Endothelial cell (in vitro differentiated cells): ENCODE measurements at places on chromosomes 7 and 10.

DNA sequence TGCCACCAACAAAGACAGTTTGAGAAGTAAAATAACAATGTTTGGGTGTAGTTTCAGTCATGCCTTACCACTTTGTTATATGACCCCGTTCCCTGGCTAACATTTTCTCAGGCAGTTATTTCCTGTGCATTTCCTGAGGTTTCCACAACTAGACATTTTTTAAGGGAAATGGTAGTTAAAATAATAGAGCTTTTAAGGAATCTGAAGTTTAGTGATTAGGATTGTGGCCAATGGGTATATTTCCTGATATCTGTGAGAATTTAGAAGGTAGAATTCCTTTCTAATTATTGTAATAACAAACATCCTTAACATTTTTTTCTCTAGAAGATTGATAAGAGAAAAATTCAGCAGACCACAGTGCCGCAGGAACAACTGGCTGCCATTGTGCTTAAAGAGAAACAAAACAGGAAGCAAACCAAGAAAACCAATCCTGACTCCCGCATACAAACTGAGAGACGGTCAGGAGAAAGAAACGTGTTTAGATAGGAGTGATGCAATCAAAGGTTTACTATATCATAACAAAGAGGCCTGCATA lies 193.6 kb downstream of the MBL2 start:
- DNase-seq: peak; percentile 8

DNA sequence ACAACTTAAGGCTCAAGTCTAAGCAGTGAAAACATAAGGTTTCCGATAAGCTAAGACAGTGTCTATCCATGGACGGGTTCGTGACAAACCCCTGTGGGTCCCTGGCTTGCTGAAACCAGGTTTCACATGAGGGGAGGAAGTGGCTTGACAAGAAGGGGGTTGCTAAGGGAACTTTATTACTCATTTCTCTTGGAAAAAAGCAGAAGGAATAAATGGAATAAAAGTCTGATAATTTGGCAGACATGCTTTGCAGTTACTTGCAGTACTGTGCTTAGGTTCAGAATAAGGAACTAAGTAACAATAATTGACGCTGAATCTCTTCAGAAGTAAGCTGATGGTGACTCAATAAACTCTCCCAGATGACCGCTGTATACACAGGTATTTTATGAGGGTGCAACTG lies 34.7 kb downstream of the RBM17 start:
- DNase-seq: no peak

DNA sequence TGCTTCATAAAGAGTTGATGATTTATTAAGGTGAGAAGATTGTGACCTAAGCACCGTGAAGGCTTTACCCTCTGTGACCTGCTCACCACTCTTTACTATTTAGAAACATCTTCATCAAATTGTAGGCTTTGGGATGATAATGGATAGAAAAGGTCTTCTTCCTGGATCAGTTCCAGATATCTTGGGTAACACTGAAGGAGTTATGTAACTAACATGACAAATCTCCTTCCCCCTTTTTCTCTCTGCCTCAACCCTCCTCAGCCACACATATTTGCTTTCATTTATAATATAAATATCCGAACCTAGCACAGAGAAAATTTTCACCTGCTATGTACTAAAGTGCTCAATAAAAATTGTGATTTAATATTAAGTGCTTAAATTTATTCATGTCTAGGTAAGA lies 151.5 kb downstream of the FRMD4A start:
- DNase-seq: no peak

- no peak for DNase-seq
Measured at GRCh38 chr7:110486549-110486948, 604.4 kb upstream of the LRRN3 start.

DNA sequence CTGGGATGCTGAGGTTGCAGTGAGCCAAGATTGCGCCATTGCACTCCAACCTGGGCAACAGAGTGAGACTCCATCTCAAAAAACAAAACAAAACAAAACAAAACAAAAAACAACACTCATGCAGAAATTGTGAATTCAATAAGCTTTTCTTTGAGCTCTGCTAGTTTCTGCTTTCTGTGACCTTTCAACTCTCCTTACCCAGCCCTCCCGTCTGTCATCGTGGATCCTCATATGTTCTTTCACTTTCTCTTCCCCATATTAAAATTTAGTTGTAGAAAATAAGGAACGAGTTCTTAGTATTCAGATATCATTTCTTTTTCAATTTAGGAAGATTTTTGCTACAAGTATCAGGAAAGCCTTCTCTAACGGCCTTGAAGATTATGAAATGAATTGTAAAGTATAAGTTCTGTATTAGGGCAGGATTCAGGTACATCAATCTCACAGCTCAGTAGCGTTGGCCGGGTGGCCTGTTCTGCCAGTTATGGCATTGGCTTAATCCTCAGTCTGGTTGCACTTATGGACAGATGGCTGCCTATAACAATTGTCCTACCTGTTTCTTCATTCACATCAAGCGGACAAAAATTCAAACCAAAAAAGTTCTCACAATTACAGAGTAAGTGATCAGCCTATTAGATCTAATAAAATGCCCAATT lies 1167.0 kb downstream of the SORCS3 start:
- DNase-seq: no peak

DNA sequence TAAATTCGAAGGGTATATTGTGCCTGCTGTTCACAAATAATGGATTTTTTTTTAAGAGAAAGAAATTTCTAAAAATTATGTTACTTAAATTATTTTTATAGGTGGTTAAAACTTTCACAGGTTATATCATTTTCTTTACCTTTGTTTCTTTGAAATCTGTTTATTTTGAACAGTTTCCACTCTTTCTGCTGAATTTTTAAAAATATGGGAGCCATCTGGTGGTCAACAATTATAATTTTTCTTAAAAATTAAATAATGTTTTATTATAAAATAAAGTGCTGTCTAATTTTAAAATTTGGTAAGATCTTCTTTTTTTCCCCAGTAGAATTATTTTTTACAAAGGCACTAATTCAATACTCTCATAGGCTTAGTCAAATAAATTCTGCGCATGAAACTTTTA lies 263.9 kb downstream of the ETV1 start:
- DNase-seq: no peak

GRCh38 chr7:25967278-25968204 lies 184.5 kb upstream of the NFE2L3 start:
- no peak for DNase-seq

DNA sequence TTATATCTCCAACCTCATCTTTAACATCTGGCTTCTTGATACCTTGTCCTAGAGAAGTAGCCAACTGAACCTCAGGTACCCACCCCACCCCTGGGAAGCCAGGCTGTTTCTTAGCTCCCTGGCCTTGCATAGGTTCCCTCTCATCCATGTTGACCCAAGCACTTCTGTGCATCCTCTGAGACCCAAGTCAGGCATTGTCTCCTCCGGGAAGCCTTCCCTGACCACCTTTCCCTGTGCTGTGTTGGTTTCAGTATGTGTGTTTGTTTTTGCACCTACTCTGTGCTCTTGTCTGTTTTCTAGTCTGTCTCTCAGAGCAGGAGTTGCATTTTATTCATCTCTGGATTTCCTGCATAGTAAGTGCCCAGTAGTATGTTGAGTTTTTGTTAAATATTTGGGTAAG lies 93.4 kb upstream of the ANLN start:
- DNase-seq: no peak

- DNase-seq: no peak
Measured at GRCh38 chr7:25521236-25521635, 292.9 kb upstream of the NPVF start.

GRCh38 chr10:84158550-84158949 lies 15.1 kb upstream of the GPR15LG start:
- no peak for DNase-seq

DNA sequence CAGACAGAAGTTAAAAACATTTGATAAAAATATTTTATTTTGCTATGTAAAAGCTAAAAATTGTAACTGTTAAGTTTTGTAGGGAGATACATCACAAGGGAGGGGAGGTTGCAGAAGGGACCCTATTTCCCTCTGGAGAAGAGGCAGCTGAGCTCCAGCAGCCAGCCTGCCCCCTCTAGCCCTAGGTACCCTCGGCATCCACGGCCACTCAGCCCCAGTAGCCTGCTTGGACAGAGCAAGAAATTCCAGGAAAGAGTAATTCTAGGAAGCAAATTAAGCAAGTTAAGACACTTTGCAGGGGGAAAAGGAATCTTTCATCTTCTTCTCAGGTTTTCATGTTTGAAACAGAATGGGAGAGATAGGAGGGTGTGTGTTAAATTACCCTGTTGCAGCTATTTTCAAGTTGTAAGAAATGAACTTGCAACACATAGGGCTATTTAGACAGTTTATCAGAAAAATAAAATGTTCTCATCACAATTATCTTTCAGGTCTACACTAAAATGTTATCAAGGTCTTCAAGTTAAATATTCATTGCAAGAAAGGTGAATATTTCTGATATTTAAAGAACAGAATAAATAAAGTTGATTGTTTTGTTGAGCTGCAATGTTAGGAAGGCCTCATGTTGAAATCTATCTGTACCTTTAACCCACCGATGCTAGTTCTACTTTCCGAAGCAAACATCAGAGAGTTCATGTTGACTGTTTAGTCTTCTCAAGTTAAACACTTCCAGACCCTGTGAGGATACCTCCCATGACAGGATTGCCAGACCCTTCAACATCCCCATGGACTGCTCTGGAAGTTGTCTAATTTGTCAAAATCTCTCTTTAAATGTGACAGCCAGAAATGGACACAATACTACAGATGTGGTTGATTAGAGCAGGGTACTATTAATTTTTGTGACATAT lies 5.5 kb downstream of the SGCE start:
- no peak for DNase-seq

GRCh38 chr7:73647725-73648592 lies 19.7 kb upstream of the VPS37D start:
- DNase-seq: no peak

DNA sequence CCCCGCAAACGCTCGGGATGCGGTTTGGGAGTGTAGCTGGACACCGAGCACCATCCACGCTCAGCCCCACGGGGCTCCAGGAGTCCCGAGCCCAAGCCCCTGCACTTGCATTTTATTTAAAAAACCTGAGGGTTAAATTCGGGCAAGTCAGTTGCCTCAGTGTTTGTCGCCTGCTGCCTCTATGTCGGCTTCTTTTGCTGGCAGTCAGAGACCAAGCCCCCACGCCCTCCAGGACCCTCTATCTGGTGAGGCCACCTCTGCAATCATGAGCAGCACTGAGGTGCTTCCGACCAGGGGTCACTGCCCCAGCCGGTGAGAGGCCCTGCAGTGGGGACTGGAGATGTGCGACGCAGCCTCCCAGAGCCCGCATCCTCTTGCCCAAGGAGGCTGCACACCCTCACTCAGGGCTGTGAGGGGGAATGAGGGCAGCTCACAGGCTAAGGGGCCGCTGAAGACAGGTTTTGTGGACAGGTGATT lies 13.3 kb upstream of the ZNF273 start:
- no peak for DNase-seq

GRCh38 chr10:20593649-20594048 lies 303.5 kb downstream of the NEBL start:
- no peak for DNase-seq

- no peak for DNase-seq
Measured at GRCh38 chr7:128172151-128172550, 68.9 kb upstream of the LEP start.

- DNase-seq: peak; percentile 99
Measured at GRCh38 chr7:77696057-77696642, at the start of gene RSBN1L. Gene RSBN1L (plus strand): TSS chr7:77696459. CDS start chr7:77696470, 11 bp downstream.

DNA sequence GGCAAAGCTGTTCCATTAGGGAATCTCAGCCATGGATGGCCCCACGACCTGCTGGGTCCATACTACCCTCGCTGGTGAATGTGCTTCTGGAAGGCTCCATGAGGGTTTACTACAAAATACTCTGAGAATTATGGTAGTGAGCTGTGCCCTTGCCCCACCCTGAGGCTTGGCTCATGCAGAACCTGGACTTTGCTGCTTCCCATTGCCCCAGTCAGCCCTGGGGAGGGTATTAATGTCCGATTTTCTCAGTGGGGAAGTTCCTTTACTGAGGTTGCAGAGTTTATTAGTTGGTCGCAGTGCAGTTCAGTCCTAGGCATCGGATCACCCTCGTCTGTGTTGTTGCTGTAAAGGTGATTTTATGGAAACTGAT lies 310.1 kb downstream of the WDR37 start:
- no peak for DNase-seq

DNA sequence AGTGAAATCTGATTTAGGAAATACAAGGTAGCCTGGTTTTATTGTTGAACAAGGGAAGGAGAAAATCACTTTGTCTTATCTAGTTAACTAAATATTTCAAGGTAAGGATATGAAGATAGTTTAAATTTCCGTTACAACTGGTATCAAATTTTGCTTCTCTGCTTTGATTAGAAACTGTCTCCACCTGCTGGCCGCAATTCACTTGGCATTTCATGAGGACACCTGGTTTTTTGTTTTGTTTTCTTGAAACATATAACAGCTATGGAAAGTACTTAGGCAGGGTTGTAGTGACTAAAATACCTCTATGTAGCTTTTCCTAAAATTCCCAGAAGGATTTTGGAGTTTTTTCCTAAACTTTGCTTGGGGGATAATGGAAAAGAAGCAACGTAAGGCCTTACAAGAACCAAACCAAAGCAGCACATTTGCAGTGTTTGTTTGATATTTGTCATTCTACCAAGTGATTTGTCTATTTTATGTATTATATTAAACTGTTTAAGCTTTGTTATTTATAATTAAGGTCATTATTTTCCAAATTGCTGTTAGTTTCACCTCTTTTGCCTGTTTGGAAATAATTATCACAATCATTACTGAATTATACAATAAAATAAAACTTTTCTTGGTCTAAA lies 73.6 kb downstream of the AHCYL2 start:
- DNase-seq: peak; percentile 38

- no peak for DNase-seq
Measured at GRCh38 chr7:67608806-67609205, 612.2 kb downstream of the TYW1 start.

- DNase-seq: no peak
Measured at GRCh38 chr10:33143160-33143728, 185.2 kb upstream of the ITGB1 start.

DNA sequence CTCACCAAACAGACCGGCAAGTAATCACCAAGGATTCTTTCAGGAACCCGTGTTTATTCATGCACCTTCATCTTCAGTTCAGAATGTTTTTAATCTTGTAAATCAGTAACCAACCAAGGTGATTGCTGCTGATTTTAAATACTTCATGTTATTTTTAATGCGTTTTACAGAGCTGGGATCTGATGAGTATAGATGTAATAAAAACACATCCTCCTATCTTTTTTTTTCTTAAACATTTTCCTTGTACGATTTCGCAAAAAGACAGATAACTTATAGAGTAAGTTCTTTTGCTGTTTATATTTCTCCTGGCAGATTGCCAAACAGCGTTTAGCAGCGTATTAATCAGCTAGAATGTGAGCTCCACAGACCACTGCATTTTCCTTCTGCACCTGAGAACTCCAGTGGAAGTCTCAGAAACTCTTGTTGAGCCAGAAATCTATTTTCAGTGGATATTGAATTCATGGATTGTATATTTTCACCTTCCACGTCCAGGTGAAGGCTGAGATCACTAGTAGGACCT lies 397.8 kb upstream of the NRP1 start:
- DNase-seq: no peak

DNA sequence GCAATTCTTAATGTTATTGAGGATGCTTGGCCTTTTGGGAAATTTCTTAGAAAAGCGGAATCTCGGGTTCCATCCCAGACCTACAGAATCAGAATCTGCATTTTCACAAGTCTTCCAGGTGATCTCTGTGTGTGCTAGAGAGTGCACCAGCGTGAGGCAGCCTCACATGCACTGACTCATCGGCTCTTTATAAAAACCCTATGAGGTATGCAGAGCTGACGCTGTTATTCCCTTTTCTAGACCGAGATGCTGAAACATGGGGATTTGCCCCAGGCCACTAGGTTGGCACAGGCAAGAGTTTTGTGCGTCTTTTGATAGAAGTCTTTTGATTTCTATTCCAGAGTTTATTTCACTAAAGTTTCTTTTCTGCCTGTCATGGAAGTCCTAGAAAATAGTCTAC lies 61.2 kb downstream of the CDCA7L start:
- no peak for DNase-seq

GRCh38 chr10:58140691-58141347 lies 126.9 kb downstream of the IPMK start:
- DNase-seq: no peak
